ENCODE measurements at places on chromosomes 13 and 19.
A peak's percentile ranks its signal among the peaks of the same experiment; 100 is the strongest.

- no peak for DNase-seq
Observed at GRCh38 chr19:10372690-10373089, 7.7 kb downstream of the TYK2 start.

- no peak for DNase-seq
Observed at GRCh38 chr13:20891034-20891433, 11.5 kb downstream of the XPO4 start.

GRCh38 chr13:99004978-99005377 is 27.1 kb upstream of the DOCK9 start:
- DNase-seq, result no peak

DNA sequence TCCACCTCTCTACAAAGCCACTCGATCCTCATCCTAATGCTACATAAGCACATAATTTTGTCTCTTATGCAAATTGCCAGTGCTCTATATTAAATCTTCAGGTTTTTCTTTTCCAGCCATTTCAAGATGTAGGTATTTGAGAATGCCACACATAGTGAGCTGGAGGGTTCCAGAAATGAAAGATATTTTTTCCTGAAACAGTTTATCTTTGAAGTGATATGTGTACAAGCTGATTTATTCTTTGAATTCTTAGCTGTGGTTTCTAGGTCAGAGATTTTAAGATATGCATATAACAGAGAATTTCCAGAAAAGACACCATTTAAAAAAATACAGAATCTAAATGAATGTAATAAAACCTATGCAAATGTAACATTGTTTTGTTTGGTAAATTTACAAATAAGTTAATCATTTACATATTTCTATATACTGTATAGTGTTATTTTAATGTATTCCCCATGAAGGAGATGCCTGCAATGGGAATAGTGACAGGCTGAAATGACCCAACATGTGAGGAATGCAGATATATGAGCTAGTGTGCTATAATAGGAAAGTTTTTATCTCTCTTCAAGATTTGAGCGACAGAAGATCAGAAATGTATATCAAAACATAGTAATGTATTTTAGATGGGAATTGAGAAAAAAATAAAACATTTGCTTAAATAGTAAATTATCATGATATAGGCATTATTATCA is 570.2 kb downstream of the SLITRK1 start:
- DNase-seq, result no peak

DNA sequence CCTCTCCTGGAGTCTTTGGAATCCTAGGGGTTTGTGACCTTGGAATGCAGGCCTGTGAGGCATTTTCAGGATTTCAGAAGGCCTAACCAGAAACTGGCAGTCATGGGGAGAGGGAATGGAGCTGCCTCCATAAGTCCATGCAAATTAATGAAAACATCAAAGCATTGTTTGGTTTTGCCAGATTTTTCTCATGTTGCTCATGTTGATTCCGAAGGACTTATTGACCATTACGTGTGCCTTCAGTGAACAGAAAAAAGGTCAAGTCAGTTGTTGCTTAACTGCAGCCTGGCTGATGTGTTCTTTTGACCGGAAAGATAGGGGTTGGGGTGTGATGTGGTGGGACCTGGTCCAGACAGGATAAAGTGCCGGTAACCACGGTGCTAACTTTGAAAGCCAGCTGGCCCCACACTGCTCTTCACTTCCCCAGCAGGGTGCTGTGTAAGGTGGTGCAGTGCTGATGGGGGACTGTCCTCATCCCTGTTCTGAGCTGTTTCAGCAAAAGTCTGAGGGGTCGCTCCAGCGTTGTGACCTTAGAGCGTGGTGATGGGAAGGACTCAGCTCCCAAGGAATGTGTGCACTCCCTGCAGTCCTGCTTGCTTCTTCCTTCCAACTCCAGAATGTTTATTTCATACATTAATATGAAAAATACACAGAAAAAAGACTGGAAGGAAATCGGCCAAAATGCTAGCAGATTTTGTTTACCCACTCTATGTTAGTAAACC is 3.5 kb downstream of the RNF113B start:
- no peak for DNase-seq

DNA sequence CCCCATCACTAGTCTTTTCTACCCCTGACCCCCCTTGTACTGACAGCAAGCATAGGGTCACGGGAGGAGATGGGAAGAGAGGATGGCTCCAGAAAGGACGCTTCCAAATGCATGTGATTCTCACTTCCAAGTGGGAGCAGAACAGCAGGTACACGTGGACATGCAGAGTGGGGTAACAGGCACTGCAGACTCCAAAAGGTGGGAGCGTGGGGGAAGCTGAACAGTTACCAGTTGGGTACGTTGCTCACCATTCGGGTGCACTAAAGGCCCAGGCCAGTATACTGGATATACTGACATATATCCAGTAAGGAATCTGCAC is 2.3 kb upstream of the ETV2 start:
- no peak for DNase-seq

DNA sequence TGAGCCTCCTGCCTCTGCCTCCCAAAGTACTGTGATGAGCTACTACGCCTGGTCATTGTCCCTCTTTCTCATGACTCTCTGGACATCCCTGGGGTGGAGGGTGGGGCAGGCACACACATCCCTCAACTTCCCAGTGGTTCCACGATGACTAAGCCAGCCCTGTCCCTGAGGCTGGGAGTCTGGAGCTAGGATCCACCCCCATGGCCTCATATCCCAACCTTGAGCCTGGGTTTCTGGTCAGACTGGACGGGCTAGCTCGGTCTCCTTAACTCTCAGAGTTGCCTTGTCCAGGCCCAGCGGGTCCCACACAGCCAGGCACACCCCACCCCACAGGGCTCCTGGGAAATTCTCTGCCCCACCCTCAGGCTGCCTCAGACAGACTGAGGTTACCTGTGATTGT is 19.6 kb downstream of the IER2 start:
- no peak for DNase-seq

GRCh38 chr19:45154064-45154827 is 6.5 kb downstream of the NKPD1 start:
- no peak for DNase-seq

- DNase-seq, result peak; percentile 29
Observed at GRCh38 chr19:32652894-32653598, 21.9 kb downstream of the ANKRD27 start.

DNA sequence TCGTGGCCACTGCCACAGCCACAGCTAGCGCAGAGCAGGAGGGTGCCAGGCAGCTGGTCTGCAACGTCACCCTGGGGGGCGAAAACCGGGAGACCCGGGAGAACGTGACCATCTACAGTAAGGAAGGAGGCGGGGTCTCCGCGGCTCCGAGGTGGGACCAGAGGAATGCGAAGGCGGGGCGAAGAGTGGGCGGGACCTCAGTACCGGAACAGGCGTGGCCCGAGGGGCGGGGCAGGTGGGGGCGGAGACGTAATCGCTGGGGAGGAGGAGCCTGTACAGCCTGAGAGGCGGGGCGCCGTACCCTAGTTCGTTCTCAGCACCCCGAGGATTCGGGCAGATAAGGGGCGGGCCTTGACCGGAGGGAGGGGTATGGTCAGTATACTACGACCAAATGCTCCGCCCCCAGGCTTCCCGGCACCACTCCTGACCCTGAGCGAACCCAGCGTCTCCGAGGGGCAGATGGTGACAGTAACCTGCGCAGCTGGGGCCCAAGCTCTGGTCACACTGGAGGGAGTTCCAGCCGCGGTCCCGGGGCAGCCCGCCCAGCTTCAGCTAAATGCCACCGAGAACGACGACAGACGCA is 2.5 kb downstream of the ICAM5 start:
- peak; percentile 52 for DNase-seq
